8988T (cell line): ENCODE measurements at places on chromosomes 5 and 9.
A peak's percentile ranks its signal among the peaks of the same experiment; 100 is the strongest.

- DNase-seq = peak; percentile 61
Measured at GRCh38 chr5:8829323-8830029, 716.4 kb downstream of the SEMA5A start.

- no peak for DNase-seq
Measured at GRCh38 chr5:166428264-166428803, 1863.1 kb upstream of the WWC1 start.

- DNase-seq = no peak
Measured at GRCh38 chr9:132744881-132745755, 74.9 kb downstream of the GTF3C4 start.

GRCh38 chr9:130991778-130992681, 16.9 kb upstream of the LAMC3 start:
- no peak for DNase-seq

DNA sequence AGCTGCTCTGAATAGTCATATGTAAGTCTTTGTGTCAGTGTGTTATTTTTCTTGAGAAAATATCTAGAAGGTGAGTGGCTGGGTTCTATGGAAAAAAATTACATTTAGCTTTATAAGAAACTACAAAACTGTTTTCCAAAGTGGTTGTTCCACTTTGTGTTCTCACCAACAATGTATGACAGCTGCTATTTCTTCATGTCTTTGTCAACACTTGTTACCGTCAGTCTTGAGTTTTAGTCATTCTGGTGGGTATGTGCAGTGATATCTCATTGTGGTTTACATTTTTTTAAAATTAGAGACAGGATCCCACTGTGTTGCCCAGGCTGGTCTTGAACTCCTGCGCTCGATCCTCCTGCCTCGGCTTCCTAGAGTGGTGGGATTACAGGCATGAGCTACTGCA, 246.4 kb downstream of the PJA2 start:
- no peak for DNase-seq

DNA sequence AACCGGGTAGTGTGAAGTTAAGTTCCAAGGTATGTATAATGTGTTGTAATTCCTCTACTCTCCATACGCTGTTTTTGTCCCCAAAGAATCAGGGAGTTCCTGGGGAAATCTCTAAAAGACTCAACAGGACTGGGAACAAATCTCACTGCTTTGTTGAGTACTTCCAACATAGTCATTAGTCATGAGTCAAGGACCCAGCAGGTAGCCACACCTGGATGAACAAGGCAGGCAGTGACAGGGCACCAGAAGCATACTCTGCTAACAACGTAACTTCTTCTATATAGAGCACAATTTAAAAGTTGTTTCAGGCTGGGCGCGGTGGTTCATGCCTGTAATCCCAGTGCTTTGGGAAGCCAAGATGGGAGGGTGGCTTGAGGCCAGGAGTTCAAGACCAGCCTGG, 126.8 kb downstream of the SLC1A3 start:
- DNase-seq = no peak

DNA sequence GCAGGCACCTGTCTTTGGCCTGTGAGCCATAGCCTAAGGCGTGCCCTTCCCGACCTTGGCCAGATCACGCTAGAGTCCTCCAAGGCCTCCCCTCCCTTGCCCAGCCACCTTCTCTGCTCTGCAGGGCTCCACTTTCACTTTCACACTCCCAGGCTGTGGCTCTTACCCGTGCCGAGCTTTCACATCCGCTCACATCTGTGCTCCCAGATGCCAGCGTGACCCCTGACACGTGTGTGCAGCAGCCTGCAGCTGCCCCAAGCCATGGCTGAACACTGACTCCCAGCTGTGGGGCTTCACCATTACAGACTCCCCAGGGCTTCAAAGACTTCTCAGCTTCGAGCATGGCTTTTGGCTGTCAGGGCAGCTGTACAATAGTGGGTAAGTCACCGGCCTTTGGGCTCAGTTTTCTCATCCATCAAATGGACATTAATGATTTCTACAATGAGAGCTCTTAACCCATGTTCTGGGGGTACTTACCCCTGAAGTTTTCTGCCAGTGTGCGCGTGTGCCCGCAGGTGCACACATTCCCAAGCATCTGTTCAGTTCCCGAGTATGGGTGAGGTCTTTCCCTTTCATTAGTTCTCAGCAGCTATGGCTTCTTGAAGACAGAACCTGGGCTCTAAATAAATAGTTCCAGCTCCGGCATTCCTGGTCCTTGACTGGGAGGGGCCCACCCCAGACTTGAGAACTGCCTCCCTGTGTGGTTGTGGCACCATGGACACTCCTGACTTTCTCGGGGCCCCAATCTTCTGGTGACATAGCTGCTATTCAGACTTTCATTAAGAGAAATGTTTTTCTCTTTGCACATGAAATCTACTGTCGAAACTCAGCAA, 118.6 kb downstream of the RGS3 start:
- DNase-seq = no peak

GRCh38 chr5:150355791-150356190, 1.7 kb upstream of the TCOF1 start:
- no peak for DNase-seq

DNA sequence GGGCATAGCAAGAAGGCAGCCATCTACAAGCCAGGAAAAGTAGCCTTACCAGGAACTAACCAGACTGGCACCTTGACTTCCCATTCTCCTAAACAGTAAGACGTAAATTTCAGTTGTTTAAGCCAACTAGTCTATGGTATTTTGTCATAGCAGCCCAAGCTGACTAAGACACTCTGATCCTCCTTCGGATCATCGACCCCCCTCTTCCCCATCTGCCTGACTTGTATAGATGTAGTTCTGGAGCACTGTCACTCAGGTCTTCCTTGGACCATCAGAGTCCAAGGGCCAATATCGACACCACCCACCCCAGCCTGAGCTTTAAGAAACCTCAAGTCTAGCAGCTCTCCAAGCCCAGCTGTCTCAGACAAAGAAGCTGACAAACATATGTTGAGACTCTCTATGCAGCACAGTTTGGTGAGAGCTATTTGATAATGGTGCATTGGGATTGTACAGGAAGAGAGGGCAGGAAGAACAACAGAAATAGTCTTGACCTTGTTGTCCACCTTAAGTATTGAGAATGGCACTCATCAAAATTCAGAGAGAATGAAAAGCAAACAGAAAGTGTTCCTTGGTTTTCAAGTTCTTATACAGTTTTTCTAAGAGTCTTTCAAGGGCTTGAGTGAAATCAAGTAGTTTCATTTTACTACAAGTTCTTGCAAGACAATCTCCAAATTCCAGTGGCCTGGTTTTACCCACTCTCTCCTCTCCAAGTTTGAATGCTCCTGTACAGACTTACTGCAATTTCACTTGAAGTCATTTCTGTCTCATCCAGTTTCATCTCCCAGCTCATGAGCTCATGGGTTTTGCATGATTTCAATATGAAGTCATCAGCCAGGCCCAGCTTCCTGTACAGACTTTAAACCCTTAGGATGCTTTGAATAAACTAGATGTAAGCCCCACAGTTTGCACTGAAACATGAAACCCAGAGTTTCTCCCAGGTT, 122.3 kb upstream of the RAI14 start:
- no peak for DNase-seq

DNA sequence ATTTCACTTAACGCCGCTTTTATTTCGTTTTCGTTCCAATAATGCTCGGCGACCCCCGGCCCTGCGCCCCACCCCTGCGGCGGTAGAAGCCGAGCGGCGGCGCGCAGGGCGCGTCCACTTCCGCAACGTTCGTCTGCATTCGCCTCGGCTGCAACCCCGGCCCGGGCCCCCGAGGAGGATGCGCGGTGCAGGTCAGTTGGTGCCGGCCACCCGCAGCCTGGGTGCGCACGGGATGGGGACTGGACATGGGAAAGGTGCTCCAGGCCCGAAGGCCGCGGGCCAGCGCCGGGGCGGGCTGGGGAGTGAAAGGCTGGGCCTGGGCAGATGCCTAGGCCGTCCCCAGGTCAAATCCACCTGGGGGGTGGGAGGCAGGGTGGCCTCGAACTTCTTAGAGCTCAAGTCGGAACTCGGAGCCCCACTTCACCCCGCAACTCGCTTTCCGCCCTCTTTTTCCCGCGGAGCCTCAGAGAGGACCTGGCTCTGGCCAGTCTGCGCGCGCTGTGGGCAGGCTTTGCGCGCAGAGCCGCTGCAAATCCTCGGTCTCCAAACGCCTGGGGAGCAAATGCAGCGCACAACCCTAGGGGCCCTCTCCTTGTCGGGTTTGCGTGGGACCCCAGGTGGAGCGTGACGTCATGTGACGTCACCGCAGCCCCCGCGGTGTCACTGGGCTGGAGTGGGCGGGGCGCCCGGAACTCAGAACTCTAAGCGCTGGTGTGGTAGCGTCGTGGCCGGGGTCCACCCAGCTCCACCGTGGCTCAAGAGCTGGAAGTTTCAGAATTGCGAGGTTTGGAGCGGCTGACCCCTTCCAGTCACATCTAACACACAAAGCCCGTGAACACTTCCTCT, 3.3 kb downstream of the TLX3 start:
- DNase-seq = no peak

GRCh38 chr9:109590966-109591365, 92.9 kb upstream of the PTPN3 start:
- DNase-seq = no peak

GRCh38 chr5:125181159-125181558, 434.7 kb upstream of the ZNF608 start:
- no peak for DNase-seq

DNA sequence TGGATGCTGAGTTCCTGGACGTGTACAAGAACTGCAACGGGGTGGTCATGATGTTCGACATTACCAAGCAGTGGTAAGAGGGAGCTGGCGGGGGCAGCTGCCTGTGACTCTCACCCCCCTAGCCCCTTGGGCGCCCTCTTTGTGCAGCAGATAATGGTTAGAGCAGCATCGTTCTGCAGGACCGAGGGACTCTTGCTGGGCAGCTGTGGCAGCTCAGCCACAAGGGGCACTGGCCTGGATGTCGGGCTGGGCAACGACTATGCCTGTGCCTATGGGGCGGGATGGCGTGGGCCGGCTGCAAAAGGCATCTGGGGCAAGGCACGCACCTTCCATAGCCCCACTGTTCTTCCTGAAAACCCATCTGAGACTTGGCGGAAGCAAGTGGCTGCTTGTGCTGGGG, 12.9 kb upstream of the AJM1 start:
- no peak for DNase-seq

DNA sequence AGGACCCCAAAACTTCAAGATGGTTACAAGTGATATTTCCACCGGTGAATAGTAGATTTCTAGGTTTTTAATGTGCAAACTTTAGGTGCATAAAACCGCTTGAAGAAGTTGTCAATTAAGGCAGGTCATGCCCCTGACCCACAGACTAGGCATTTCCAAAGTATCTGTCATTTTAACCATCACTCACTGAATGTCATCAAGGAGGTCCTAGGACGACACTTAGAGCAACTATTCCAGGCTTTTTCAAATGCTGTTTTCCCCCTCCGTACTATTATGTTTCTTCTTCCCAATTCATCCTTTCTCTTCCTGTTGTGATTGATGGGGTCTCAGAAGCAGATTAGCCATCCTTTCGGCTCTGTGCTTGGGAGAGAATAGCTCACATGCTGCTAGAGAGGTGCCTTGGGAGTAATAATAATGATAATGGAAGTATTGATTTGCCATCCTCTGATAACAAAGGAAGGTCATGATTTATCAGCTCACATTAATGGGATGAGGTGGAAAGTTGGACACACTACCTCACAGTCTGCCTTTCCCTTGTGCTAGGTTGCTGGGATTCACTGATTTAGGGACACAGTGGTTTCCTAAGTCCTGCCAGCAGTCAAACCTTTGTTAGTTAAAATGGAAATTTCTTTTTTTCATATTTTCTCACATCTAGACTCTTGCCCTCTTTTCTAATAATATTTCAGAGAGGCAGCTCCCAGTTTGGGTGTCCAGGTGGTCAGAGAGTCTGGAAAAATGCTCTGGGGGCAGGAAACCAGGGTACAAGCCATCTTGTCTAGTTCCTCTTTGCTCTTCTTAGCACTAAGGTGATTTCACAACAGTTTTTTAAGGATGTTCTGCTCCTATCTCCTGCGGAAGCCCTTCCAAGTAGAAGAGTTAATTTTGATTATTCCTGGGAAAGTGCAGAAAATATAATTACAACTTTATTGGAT, 67.0 kb downstream of the PTTG1 start:
- no peak for DNase-seq

GRCh38 chr5:35488791-35489190, 128.9 kb upstream of the SPEF2 start:
- DNase-seq = no peak

- DNase-seq = no peak
Measured at GRCh38 chr9:79003514-79003913, 568.3 kb upstream of the TLE4 start.

- no peak for DNase-seq
Measured at GRCh38 chr5:98795243-98795642, 21.8 kb downstream of the RGMB start.

GRCh38 chr9:98811051-98811650, 3.7 kb downstream of the GALNT12 start:
- DNase-seq = no peak

GRCh38 chr9:108672475-108673190, 183.2 kb downstream of the ACTL7B start:
- DNase-seq = no peak

DNA sequence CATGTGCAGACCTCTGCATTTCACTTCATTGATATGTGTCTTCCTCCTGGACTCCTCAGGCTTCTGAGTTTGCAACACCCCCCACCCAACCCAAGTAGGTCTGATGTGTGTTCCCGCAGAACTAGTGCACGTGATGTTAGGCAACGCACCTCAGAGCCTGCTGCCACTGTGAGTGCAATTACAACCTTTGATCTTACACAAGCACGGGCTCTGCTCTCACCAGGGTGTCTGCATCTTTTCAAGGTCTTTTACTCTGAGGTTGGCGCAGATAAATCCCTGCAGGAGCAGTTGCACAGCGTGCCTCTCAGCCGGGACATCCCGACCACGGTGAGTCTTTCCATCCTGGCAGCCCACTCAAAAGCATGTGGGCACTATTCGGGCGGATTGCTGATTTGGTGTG, 80.1 kb downstream of the EGFLAM start:
- no peak for DNase-seq

GRCh38 chr5:132473019-132473531, 17.5 kb downstream of the IRF1 start:
- no peak for DNase-seq

DNA sequence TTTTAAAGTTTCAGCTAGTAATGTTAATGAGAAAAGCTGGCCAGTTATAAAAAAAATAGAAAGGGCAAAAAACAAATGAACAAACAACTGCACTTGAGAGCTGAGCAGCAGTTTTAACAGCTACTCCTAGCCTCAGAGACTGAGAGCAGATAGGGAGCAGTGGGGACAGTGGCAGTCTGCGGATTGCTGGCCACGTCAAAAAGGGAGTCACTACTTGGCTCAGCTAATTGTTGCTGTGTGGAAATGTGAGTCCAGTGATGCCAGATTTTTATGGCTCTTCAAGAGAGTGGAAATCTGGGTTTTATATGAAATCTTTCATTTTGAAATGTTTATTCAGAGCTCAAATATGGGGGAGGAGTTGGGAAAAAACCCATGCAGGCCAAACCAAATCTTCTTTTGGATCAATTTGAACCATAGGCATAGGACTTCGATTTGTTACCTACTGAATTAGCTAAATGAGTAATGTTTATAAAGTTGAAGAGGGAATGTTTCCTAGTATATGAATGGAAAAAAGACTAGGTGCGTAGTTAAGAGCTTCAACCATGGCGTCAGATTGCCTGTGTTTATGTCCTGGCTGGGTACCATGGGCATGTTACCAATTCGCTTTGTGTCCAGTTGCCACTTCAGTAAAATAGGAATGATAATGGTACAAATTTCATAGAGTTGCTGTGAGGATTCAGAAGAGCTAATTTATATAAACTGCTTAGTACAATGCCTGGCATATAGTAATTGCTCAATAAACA, 102.1 kb downstream of the PAM start:
- DNase-seq = no peak

GRCh38 chr9:26260238-26260637, 582.0 kb upstream of the TUSC1 start:
- DNase-seq = no peak
